Activated CD4-positive, alpha-beta T cell treated with anti-CD3 and anti-CD28 coated beads, Interleukin-2, amount 50 U/mL, for 16 hours (primary cell): ENCODE measurements at places on chromosomes 1 and 21.

- no peak for DNase-seq
Measured at GRCh38 chr1:10947691-10948462, 64.6 kb upstream of the TARDBP start.

DNA sequence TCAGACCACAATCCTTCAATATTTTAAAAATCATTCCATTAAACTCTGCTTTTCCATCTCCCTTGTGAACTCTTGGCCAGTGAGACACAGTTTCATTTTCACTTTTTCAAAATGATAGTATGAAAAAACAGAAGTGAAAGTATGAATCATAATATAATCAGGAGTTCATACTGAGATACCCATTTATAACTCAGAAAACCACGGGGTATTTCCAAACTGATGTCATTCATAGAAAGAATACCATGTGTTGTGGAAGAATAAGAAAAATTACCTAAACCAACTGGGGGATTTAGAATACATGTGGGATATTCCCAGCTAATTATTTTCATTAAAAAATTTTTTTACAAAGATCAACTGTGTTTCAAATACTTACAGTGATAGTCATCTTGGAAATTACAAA lies 149.9 kb downstream of the MRPL39 start:
- DNase-seq: peak; percentile 89

- DNase-seq: peak; percentile 82
Measured at GRCh38 chr1:35718492-35719336, at the start of gene C1orf216. Gene C1orf216, minus strand, starts transcription at chr1:35718884. Its CDS starts 2,563 bp downstream, at chr1:35716321.

DNA sequence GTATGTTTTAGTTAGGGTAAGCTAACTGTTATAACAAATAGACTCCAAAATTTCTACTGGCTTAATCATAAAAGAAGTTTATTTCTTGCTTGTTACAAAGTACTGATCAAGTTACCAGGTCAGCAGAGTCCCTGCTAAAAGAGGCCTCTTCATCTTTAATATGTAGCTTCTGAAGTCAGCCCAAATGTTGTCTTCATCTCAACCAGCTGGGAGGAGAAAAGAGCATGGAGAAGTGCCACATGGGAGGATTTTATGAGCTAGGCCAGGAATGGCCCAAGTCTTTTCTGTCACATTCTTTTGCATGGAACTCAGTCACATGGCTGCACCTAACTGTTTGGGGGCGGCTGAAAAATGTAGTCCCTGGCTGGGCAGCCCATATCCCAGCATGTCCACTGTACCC lies 63.2 kb upstream of the APOBEC4 start:
- DNase-seq: no peak
